Frontal cortex (tissue), 4 donors: ENCODE measurements at places on chromosomes 7 and 10. TPM values are rescaled to one million over a fixed set of nuclear protein-coding genes. Genes with fewer than 3 reads are reported as not detected.

KEL gene
- total RNA-seq = 0.82 TPM

GIMAP6 gene
- 6.9 TPM for total RNA-seq

SRPK2 gene
- total RNA-seq = 249 TPM

FANK1 gene
- 1.2 TPM for total RNA-seq

FBXL13 gene
- total RNA-seq = 6.5 TPM
